ENCODE measurements at places on chromosomes 2 and 18. TPM values are rescaled to one million over a fixed set of nuclear protein-coding genes. Genes with fewer than 3 reads are reported as not detected.

The GALNT5 gene
- not detected for total RNA-seq

The TSPYL6 gene
- total RNA-seq: not detected

The SPP2 gene
- not detected for total RNA-seq

The HMSD gene
- 1.6 TPM for total RNA-seq

The PAX8 gene
- total RNA-seq: 1.6 TPM

The RND3 gene
- not detected for total RNA-seq

The HOXD3 gene
- total RNA-seq: not detected

The UGT1A4 gene
- total RNA-seq: not detected

The SCYGR2 gene
- total RNA-seq: not detected

The IL36RN gene
- not detected for total RNA-seq

The TOGARAM2 gene
- total RNA-seq: 23.9 TPM

GRCh38 chr2:225090746-225091145, 48.5 kb upstream of the DOCK10 start:
- DNase-seq: no peak

- peak; percentile 8 for DNase-seq
These were observed 131.2 kb downstream of the EIPR1 start for GRCh38 chr2:3246406-3246805.

- peak; percentile 56 for DNase-seq
These were observed 4.7 kb downstream of the EPG5 start for GRCh38 chr18:45962461-45962860.

DNA sequence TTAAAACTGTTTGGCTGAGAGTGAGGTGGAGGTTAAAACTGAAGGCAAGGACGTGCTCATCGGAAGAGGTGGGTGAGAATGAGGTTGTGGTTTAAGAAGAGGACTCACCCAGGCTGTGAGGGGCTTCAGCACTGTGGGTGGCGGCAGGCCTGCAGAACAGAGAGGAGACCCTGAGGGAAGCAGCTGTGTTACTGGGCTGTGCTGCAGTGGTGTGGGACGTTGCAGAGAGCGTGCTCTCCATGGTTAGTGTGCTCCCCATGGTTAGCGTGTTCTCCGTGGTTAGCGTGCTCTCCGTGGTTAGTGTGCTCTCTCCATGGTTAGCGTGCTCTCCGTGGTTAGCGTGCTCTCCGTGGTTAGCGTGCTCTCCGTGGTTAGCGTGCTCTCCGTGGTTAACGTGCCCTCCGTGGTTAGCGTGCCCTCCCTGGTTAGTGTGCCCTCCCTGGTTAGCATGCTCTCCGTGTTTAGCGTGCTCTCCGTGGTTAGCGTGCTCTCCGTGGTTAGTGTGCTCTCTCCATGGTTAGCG, 68.5 kb upstream of the NFATC1 start:
- peak; percentile 45 for DNase-seq

- no peak for DNase-seq
These were observed 12.9 kb upstream of the RPL37A start for GRCh38 chr2:216485745-216486144.

DNA sequence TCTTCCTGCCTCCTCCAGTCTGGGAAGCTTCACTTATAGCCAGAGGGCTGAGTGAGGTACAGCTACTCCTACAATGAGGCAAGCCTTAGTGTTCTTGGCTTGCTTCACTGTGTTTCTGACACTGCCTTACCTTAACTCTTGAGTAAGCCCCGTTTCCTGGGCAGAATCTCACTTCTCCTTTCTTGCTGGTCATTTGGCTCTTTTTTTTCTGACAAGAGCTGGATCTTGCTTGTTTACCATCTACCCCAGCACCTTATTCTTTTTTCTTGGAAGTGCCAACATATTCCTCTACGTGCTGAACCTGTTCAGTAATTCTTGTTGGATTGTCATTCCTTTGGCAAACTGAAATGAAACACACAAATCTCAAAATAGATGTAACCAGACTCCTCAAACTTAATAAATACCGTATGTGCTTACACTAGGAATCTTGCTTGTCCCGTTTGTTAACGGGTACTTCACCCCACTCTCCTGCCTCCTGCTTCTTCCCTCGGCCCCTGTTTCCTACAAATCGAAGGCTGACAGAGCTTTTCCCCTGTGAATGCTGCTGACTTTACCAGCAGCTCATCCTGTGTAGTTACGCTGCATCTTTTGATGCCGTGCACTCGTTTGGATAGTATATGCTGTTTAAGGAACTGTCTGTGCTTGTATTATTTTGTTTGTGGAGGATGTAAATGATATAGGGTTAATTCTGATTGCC, 132.2 kb downstream of the FMNL2 start:
- no peak for DNase-seq

DNA sequence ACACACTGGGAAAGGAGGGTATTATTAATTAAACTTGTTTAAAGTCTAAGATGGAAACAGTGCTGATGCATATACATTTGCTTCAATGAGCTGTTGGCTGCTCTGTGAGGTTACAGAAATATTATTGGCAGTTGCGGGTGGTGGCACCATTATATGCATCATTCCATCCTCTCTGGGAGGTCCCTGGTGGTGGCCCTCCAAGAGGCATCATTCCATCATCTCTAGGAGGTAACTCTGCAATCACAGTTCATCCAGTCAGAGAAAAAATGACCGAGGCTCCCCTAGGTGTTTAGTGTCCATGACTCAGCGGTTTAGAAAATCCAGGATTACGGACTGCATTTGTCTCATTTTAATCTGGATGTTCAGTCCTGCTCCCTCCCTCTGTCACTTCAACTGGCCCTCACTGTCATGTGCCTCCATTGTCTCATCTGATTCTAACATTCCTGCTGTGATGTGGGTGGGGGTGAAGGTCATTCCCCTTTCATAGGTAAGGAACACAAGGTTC, 15.4 kb downstream of the AFF3 start:
- no peak for DNase-seq

GRCh38 chr2:112648081-112648480, 2.3 kb downstream of the SLC20A1 start:
- no peak for DNase-seq

DNA sequence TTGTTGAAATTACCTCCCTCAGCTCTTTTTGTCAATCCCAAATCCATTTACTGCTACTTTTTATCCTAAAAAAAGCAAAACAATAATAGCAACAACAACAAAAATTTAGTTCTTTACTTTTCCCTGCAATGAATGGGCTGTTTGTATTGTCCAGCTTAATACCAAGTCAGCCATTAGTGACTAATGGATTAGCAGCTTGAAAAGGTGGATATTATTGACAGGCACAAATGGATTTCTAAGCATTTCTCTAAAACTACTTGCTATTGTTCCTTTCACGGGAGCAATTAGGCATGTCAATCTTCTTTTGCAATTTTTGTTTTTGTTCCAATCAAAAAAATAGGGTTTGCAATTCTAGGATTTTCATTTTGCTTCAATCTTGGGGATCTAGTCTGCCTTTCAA, 32.1 kb upstream of the SPAG16 start:
- DNase-seq: no peak

GRCh38 chr18:7601246-7601615, 34.1 kb downstream of the PTPRM start:
- no peak for DNase-seq

GRCh38 chr18:79438898-79439627, 43.3 kb downstream of the NFATC1 start:
- DNase-seq: no peak

DNA sequence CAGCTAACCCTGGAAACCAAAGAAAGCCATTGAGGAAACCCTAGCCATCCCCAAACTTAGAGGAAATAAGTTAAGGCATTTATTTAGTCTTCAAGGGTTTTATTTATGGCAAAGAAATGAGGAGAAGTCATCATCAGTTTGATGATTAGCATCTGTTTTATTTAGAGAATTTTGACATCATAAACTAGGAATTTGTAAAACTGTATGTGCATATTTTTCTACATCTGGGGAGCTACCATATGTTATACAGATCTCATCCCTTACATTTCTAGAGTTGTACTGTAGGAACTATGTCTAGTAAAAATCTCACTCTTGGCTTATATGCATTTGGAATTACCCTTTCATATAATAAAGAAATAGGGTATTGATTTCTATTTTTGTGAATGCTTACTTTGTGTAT, 48.7 kb downstream of the FMNL2 start:
- no peak for DNase-seq

DNA sequence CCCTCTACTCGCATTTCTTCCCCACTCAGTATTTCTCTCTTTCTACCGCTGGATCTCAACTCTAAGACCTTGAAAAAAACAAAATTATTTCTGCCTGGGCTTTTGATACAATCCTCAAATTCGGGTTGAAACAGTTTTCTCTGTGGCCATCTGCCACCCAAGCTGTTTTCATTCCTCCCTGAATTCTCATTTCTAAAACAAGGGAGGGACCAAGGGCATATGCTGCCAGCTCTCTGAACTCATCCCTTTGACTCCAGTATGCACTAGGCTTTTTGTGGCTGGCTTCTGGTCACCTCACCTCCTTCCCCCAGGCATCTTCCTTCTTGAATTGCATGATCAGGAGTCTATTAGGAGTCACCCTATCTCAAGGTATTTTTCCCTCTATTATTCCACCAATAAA, 49.5 kb downstream of the CCDC148 start:
- DNase-seq: no peak

DNA sequence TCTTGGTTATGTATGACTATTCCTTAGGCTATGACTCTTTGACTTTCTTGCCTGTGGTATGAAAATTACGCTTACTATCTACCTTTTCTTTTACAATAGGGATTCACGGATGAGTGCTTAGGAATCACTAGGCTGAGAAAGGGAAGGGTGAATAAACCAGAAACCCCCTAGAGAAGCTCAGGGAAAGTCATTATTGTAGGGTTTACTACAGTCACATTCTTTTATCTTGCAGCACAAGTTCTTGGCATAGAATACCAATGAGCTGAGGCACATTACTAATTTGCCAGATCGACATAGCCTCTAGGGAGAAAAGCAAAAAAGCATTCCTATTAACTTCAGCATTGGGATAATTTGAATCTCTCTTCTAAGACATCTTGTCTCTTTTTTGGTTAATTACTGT, 103.3 kb downstream of the ST6GAL2 start:
- no peak for DNase-seq
